Muscle of arm (tissue), 14 donors: ENCODE measurements at places on chromosomes 12 and 14.

DNA sequence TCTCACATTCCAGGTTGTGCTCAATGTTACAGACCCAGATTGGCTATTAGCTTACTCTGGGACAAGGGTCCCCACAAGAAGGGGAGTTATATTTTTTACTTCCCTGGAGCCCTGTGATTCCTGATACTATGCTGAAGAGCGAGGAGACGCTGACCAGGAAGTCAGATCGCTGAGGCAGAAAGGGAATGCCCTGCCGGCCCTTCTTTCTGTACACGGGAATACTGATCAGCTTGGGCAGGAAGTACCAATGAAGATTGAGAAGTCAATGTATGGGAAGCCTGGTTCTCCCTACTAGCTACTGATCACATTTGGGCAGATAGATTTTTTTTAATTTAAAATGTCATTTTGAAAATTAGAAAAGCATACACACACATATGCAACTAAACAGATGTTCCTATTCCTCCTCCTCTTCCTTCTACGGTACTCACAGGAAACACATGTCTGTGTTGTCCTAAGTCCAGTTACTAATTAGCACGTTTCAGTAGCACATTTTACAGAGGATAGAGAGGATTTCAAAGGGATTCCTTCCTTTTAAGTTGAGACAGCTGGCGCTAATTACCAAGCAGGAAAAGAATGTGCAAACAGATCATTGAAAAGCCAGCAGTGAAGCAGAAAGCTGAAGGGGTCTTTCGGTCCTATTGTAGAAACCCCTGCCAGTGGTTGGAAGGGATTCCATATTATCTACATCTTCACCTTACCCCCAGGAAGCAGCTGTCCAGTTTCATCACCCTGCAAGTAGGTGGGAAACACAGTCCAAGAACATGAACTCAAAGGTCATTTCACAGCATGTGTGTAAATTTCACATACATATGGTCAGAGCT is 292.4 kb downstream of the DUSP6 start:
- DNase-seq: no peak

GRCh38 chr12:127667131-127667685 is 599.8 kb upstream of the TMEM132C start:
- no peak for DNase-seq

DNA sequence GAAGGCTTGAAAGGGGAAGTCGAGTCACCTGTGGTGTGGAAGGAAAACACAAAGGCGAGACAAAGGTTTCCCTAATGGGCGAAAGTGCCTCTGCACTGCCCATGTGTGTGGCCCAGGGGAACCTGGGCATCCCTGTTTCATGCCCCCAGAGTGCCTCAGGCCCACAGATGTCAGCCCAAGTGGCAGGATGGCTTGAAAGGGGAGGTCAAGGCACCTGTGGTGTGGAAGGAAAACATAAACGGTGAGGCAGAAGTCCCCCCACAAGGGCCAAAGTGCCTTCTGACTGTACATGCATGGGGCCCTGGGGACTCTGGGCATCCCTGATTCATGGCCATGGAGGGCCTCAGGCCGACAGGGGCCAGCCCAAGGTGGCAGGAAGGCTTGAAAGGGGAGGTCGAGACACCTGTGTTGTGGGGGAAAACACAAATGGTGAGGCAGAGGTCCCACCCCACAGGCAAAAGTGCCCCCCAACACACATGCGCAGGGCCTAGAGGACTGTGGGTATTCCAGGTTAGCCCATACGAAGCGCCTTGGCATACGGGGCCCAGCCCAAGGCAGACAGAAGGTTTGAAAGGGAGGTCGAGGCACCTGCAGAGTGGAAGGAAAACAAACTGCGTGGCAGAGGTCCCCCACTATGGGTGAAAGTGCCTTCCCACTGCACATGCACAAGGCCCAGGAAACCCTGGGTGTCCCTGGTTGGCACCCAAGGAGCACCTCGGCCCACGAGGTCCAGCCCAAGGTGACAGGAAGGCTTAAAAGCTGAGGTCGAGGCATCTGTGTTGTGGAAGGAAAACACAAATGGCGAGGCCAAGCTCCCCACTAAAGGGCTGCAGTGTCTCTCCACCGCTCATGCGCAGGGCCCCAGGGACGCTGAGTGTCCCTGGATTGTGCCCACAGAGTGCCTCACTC is 382.3 kb downstream of the ALG10 start:
- no peak for DNase-seq

DNA sequence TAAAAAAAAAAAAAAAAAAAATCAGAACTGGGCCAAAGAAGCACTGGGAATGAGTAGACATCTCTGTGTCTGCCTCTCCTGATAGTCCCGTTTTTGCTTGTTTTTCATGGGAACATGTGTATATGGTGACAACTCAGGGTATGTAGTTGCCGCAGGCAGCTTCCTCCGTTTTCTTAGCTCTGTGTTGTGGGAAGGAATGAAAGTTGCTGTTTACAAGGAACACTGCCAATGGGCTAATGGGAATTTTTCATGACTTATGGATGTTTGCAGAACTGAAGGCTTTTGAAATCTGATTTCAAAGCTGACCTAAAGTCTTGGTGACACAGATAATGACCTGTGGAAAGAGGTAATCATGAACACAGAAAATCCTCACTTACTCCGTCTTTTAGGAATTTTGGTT is 146.4 kb upstream of the BTG1 start:
- no peak for DNase-seq

GRCh38 chr12:95613021-95613420 is 61.7 kb upstream of the USP44 start:
- no peak for DNase-seq

GRCh38 chr12:10190558-10191388 is 11.9 kb downstream of the TMEM52B start:
- DNase-seq: peak; percentile 52

DNA sequence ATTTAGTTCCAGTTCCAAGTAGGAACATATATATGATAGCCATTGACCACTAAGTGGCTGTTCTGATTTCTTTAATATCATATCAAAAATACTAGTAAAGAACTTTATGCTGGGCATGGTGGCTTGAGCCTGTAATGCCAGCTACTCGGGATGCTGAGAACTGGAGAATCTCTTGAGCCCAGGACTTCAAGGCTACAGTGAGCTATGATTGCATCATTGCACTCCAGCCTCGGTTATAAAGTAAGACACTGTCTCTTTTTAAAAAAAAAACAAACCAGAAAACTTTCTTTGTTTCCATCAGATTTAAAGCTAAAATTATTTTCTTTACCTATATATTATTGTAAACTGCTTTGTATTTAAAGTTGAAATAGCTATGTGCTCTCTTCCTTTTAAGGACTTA is 127.0 kb downstream of the SCAF11 start:
- no peak for DNase-seq

DNA sequence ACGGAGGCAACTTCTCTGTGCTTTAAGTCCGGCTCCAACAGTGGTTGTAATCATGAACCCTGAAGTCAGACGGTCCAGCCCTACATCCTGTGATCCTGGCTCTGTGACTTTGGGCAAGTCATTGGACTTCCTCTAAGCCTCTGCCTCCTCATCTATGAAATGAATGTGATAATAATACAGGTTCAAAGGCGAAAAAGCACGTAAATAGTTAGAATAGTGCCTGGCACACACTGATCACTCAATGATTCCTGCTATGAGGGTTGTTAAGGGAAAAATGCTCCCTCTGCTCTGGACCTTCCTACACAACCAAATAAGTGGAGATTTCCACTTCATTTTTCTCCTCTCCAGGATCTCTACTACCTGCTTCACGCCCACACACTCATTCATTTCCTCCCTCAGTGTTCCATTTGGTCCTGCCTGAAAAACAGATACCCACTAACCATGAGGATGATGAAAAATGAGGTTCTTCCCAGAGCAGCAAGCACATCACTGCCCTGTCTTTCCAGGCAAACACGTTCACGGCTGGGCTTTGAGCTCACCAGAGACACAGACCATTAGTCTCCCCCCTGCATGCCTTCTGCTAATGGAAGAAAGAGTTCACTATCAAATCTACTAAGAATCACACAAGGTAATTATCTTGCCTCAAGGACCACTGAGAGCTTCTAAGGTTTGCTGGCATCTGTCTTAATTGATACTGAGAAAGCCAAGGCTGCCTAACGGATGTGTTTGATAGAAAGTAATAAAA is 13.2 kb downstream of the NUAK1 start:
- DNase-seq: no peak

DNA sequence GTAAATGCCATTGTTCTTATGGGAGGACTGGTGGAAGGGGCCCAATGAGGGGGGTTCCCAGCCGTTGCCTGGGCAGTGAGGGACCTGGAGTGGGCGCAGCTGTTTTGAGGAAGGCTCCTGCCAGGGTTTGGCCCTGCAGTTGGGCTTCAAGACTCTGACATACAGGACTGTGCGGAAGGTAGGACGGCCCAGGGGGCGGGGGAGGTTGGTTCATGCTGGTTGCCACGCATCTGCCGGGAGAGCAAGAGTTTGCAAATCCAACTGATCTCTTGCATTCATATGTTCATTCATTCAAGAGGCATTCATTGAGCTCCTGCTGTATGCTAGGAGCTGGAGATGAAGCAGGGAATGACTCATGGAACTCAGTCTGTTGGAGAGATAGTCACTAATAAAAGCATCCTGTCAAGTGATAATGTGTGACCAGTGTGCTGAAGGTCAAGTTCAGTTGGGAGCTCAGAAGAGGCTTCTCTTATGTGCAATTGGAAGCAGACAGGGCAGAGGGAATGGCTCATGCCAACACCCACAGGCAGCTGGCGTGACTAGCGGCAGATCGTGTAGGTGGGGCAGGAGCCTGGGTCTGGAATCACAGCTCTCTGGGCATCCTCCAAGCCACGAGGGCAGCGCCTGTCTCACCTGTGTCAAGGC is 7.8 kb downstream of the SH2B3 start:
- no peak for DNase-seq
